ENCODE measurements at places on chromosomes 7 and 10. TPM values are rescaled to one million over a fixed set of nuclear protein-coding genes. Genes with fewer than 3 reads are reported as not detected.

The OR2A7 gene
- 1.9 TPM for total RNA-seq

The RELN gene
- under 0.01 TPM for total RNA-seq

The TUBAL3 gene
- not detected for total RNA-seq

The HACD1 gene
- 37.4 TPM for total RNA-seq

The IKZF5 gene
- total RNA-seq: 7.8 TPM

The SEMA3D gene
- total RNA-seq: 10.3 TPM

The C7orf33 gene
- not detected for total RNA-seq

The ASNS gene
- total RNA-seq: 69.6 TPM

The ZCCHC24 gene
- total RNA-seq: 50.7 TPM

The PRF1 gene
- not detected for total RNA-seq

The AOAH gene
- not detected for total RNA-seq

The DNA2 gene
- total RNA-seq: 5.1 TPM

The INSIG1 gene
- total RNA-seq: 216 TPM

The VSTM2A gene
- total RNA-seq: not detected

The BEND7 gene
- 12.0 TPM for total RNA-seq

The BRAT1 gene
- 16.1 TPM for total RNA-seq

The STOX1 gene
- 0.11 TPM for total RNA-seq

The FAM180A gene
- 53.3 TPM for total RNA-seq

The CYP2C19 gene
- total RNA-seq: not detected

The PRR15 gene
- not detected for total RNA-seq

The MOGAT3 gene
- not detected for total RNA-seq

The NCF1 gene
- not detected for total RNA-seq

The EVX1 gene
- total RNA-seq: not detected

The HOXA2 gene
- 0.76 TPM for total RNA-seq

The ING3 gene
- 18.8 TPM for total RNA-seq

The HOXA9 gene
- 29.9 TPM for total RNA-seq

Measured in articular chondrocyte of knee joint (primary cell).